ENCODE measurements at places on chromosomes 13 and 19.

DNA sequence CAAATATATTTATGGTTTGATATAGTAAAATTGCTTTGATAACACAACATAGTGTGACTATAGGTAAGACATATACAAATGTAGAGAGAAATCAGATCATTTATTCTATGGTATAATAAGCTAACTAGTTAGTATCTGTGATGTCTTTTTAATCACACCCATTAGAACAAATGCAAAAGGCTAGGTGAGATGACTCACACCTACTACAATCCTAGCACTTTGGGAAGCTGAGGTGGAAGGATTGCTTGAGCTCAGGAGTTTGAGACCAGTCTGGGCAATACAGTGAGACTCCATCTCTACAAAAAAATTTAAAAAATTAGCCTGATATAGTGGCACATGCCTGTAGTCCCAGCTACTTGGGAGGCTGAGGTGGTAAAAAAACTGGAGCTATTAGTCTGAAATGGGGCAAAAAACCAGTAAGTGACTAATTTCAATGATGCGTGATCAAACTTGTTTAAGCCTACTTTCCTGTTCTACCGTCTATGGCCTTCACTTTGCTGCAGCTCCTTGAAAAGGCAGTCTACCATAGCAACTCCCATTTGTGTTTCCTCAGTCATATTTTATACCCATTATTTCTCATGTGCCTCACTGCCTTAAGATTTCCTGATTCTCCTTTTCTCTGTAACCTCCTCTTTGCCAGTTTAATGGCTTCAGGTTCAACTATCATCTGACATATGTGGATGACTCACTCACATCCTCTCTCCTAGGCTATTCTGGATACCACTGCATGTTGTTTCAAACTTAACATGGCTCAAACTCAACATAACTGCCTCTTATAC lies 12.5 kb downstream of the ALG5 start:
- DNase-seq: no peak

- DNase-seq: no peak
These were observed 153.3 kb downstream of the SIPA1L3 start for GRCh38 chr19:38060331-38060730.

- no peak for DNase-seq
These were observed 1.1 kb upstream of the ZNF780B start for GRCh38 chr19:40057166-40057565.

DNA sequence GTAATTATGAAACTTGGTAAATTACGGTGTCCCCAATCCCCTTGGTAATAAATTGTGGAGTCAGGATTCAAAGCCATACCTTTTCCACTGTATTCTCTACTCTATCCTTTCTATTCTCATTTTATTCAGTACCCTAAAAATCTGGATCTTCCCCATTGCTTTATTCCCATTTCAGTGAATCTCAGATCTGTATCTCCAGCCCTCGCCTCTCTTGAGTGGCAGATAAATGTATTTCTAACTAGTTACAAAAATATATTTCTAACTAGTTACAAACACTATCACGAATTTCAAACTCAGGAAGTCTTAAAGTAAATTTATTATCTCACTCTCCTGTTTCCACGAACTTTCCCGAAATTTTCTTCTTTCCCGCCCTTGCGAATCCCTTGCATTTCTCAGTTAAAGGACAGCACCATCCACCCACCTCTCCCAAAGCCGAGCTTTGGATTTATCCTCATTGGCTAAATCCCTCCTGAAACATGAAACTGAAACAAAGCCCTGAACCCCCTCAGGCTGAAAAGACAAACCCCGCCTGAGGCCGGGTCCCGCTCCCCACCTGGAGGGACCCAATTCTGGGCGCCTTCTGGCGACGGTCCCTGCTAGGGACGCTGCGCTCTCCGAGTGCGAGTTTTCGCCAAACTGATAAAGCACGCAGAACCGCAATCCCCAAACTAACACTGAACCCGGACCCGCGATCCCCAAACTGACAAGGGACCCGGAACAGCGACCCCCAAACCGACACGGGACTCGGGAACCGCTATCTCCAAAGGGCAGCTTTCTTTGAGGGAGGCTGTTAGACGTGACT lies 164.3 kb upstream of the PABPC3 start:
- DNase-seq: no peak

DNA sequence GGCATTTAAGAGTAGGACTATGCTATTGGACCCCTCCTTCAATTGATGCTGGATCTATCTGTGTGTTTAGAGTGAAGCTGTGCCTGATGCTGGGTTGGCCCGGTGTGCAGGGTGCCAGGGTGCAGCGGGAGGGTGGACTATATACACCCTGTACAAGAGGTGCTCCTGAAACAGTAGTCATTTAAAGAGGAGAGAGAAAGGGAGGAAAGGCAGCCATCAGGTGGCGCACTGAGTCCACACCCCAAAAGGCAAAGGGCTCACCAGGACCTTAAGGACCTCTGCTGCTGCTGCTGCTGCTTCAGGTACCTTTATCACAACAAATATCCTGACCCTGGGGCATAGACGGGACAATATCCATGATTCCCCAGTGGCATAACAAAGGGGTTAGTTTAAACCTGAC lies 39.4 kb downstream of the ZNF136 start:
- DNase-seq: no peak

DNA sequence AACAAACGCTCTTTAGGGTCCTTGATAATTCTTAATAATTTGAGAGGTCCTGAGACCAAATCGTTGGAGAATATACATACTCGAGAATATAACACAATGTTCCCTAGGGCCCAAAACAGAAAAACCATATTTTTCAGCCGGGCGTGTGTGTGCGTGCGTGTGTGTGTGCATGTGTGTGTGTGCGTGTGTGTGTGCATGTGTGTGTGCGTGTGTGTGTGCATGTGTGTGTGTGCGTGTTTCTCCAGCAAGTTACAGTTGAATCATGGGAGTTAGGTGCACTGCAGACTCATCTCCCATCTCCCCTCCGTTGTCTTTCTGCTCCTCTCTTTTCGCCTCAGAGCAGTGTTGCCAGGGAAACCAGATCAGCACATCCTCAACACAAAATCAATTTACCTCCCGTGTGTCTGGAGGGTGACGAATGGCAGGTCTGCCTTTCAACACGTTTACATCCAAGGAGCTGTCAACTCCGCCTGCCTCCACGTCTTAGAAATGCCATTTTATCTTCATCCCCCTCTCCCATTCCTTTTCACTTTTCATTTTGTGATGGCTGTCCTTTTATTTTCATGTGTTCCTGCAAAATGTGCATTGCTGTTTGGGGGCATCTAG lies 8.3 kb upstream of the PNMA8B start:
- DNase-seq: no peak

DNA sequence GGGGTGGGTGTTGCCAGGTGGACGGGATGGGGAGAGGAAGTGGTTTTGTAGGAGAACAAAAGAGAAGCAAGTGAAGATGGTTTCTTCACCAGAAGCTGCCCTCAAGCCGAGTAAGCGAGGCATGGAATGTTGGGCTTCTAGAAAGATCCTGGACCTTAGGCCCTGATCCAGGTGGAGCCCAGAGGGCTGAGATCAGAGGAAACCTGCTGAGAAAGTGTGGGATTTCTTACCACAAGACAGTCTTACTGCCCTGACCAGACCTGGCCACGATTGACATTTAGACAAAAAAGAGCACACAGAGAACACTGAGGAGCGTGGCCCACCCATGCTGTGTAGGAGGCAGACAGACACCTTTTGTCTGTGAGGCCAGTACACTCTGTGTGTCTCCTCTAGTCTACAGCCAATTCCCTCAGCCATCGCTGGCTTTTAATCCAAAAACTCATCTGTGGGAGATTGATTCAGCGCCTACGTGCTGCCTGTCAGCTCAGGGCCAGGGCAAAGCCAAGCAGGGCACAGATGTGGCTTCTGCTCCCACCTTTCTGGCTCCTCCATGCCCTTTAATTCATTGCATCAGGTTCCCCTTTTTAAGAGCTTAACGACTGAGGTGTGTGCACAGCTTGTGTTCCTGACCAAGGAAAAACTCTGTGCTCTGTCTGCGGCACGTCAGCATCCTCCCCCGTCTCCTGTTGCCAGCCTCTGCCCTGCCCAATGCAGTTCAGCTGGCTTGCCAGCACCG lies 123.3 kb downstream of the AKAP11 start:
- DNase-seq: no peak

DNA sequence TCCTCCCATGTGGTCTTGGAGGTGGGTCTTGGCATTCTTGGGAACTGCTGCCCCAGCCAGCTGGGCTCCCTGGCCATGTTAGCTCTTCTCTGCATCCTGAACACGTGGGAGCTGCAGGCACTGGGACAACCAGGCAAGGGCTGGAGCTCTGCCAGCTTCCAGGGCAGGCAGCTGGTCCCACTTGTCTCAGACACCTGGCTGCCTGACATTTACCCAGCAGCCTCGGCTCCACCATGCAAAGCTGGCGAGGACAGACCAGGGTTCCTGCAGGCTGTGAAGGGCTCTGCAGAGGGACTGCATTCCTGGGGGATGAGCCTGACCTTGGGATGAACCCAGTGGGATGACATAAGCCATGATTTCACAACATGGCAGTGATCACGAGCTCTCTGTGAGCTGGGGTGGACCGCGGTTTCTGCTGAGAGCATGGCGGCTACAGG lies 99.0 kb upstream of the TSHZ3 start:
- DNase-seq: peak; percentile 83

DNA sequence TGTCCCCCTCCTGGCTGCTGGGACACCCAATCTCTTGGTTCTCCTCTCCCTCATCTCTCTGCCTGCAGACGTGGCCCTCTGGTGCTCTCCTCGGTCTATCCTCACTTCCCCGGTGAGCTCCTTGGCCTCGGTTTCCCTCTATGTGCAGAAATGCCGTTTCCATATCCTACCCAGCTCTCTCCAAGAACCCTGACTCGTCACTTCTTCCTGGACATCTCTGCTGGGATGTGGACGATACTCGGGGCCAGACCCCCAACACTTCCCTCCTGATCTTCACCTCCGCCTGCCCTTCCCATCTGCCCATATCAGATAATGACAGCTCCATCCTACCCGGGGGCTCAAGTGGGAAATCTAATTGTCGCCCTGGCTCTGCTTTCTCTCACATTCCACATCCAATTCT lies 7.9 kb downstream of the AP2S1 start:
- DNase-seq: no peak

DNA sequence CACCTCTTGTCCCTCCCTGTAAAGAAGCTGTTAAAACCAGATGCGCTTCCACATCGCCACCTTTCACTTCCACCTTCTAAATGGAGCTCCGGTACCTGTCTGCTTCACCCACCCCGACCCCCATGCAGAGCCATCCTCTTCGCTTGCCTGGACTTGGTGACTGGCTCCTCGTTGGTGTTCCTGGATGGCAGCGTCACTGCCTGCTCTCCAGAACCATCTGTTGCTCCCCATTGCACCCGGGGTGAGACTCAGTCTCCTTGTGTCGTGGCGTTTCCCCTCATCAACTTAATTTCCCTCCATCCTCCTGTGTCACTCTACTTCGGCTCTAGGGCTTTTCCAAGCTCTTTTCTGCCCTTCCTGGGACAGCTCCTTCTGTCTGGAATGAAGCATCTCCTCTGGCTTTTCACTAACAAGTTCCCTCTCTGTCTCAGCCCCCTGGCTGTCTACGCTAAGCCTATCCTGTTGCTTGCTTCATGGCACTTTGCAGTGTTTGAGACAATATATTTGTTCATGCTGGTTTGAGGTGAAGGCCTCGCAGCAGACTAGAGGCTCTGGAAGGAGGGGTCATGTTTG lies 10.3 kb downstream of the CEBPG start:
- DNase-seq: no peak

- no peak for DNase-seq
These were observed 104.6 kb upstream of the IPO5 start for GRCh38 chr13:97848886-97849285.

DNA sequence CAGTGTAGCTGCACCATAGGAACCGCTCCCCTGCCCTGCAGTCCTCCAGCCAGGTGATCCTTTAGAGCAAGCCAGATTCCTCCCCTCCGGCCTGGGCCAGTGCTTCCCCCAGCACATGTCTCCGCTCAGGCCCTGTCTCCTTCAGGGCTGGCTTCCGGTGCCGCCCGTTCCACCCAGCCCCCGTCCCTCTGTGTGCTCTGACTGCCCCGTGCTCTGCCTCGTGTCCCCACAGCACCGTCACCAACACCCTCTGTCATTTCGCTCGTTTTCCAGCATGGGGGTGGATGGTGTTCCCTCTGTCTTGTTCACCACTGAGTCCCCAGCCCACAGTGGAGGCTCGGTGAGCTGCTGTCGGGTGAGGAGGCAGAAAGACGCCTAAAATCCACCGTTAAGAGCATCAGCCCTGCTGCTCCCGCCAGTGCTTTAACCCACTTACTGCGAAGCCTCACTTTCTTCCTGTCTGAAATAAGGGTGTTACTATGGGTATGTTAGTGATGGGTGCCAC lies 54.5 kb downstream of the TSSK6 start:
- DNase-seq: no peak

DNA sequence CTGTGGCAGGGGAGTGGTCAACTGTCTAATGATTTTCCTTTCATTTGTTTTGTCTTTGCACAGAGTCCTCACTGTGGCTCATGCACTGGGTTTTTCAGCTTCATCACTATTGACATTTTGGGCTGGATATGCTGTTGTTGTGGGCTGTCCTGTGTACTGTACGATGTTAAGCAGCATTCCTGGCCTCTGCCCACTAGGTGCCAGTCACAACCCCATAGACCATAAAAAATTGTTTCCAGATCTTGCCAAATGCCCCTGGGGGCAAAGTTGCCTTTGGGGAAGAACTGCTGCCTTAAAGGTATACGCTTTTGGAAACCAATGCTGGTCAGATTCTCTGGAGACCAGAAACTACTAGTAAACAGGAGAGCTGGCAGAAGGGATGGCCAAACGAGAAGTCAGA lies 310.4 kb downstream of the SPRY2 start:
- DNase-seq: no peak

- DNase-seq: no peak
These were observed 904 bp upstream of the SIGLEC9 start for GRCh38 chr19:51123802-51124201.

GRCh38 chr19:14400951-14401431 lies 18.1 kb downstream of the DDX39A start:
- no peak for DNase-seq

- no peak for DNase-seq
These were observed 191.0 kb upstream of the NBEA start for GRCh38 chr13:34751044-34751443.

DNA sequence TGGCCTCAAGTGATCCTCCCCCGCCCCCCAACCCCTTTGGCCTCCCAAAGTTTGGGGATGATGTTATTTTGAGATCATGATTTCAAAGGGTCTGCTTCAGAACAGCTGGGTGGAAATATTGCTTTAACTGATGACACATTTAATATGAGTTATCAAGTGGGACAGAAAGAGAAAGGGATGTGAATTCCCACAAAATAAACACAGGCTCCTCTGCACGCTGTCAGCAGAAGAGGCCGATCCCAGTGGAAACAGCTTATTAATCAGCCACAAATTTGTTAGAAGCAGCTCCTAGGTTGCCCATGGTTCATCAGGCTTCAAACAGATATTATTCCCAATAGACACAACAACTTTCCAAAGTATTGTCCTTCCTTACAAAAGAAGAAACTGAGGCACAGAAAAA lies 4.7 kb downstream of the DCLK1 start:
- DNase-seq: no peak

GRCh38 chr13:40206241-40207000 lies 460.0 kb downstream of the FOXO1 start:
- no peak for DNase-seq

Data from left forelimb (tissue), 1 donor.